A673 (cell line): ENCODE measurements at places on chromosomes 13 and 19. TPM values are rescaled to one million over a fixed set of nuclear protein-coding genes. Genes with fewer than 3 reads are reported as not detected.

GRCh38 chr13:24700539-24700938, 20.3 kb downstream of the ATP12A start:
- H3K27me3 ChIP-seq: peaks cover 3% of the 10 kb centered on the region
- H3K4me1 ChIP-seq: no peaks in the 10 kb centered on the region
- no peak overlapping the region for H3K27ac ChIP-seq
- H3K36me3 ChIP-seq: no peaks in the 10 kb centered on the region

DNA sequence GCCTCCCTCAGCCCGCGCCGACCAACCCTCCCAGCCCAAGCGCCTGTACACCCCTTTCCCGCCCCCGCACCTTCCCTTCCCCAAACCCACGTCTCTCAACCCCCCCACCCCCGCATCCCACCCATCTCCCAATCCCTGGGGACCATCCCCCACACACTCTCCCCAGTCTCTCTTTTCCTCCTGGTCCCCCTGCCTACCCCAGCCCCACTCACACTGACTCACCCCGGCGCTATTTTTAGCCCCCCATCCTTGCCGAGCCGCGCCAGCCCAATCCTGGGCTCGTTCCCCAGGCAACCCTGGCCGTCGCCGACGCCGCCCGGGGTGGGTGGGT, 11.7 kb downstream of the CIC start:
- peaks cover 55% of the 10 kb centered on the region for H3K4me1 ChIP-seq
- no peaks in the 10 kb centered on the region for H3K36me3 ChIP-seq
- H3K4me3 ChIP-seq: peak overlapping the region; percentile 70
- no peaks in the 10 kb centered on the region for H3K27me3 ChIP-seq

- no peaks in the 10 kb centered on the region for H3K36me3 ChIP-seq
- no peak for DNase-seq
- H3K27ac ChIP-seq: no peak overlapping the region
- H3K27me3 ChIP-seq: no peaks in the 10 kb centered on the region
- no peaks in the 10 kb centered on the region for H3K4me1 ChIP-seq
These were observed 45.0 kb upstream of the LRCH1 start for GRCh38 chr13:46507981-46508380.

- no peak overlapping the region for H3K27ac ChIP-seq
- peak; percentile 84 for DNase-seq
- no peaks in the 10 kb centered on the region for H3K4me1 ChIP-seq
- no peaks in the 10 kb centered on the region for H3K36me3 ChIP-seq
- no peak overlapping the region for H3K4me3 ChIP-seq
These were observed 203.1 kb upstream of the EDNRB start for GRCh38 chr13:78121459-78122348.

GRCh38 chr13:94351292-94351990, 128.0 kb downstream of the DCT start:
- no peak overlapping the region for H3K27ac ChIP-seq
- no peak overlapping the region for H3K4me3 ChIP-seq
- peaks cover 7% of the 10 kb centered on the region for H3K4me1 ChIP-seq
- H3K27me3 ChIP-seq: no peaks in the 10 kb centered on the region
- DNase-seq: peak; percentile 22

GRCh38 chr19:29947871-29948270, 5.8 kb downstream of the URI1 start:
- H3K4me3 ChIP-seq: no peak overlapping the region
- peaks cover 7% of the 10 kb centered on the region for H3K36me3 ChIP-seq
- no peaks in the 10 kb centered on the region for H3K27me3 ChIP-seq
- DNase-seq: no peak
- no peak overlapping the region for H3K27ac ChIP-seq
- H3K4me1 ChIP-seq: peaks cover 44% of the 10 kb centered on the region

GRCh38 chr13:99778500-99778899, 193.1 kb downstream of the ZIC5 start:
- H3K27ac ChIP-seq: no peak overlapping the region
- H3K27me3 ChIP-seq: no peaks in the 10 kb centered on the region
- no peaks in the 10 kb centered on the region for H3K36me3 ChIP-seq

BCAM gene
- 3.4 and 6.6 TPM in 2 replicates for total RNA-seq

GRCh38 chr13:44620057-44620456, 43.9 kb upstream of the TSC22D1 start:
- no peaks in the 10 kb centered on the region for H3K4me1 ChIP-seq
- H3K27ac ChIP-seq: no peak overlapping the region
- DNase-seq: no peak
- no peaks in the 10 kb centered on the region for H3K36me3 ChIP-seq

IGSF23 gene
- total RNA-seq: not detected in 2 replicates
